Hematopoietic multipotent progenitor cell treated with erythropoietin and hydrocortisone succinate and interleukin-3 and kit ligand, for 17 days (in vitro differentiated cells): ENCODE measurements at places on chromosomes 12 and 14.

GRCh38 chr14:31241450-31242114 is 34.0 kb upstream of the HECTD1 start:
- DNase-seq: no peak

- no peak for DNase-seq
Measured at GRCh38 chr12:98983647-98984046, 338.6 kb downstream of the APAF1 start.

GRCh38 chr14:68896132-68896531 is 83.0 kb downstream of the ACTN1 start:
- DNase-seq: no peak

DNA sequence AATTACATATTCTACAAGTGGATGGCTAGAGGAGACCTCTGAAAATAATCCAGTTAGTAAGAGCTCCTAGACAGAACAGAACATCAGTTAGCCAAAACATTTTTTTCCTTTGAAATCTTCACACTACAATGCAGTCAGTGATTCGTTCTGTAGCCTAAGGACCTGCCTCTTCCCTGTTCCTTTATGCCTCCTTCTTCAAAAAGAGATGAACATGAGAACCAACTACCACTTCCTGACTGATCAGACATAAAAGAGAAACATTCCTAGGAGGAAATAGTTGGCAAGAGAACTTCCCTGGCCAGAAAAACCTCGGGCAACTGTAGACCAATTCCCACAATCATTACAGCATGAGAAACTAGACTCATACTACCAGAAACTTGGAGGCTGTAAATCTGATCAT is 29.4 kb downstream of the ITPR2 start:
- no peak for DNase-seq
